ENCODE measurements at places on chromosomes 12 and 14.

GRCh38 chr12:121812921-121813896, 9.4 kb downstream of the SETD1B start:
- DNase-seq, result no peak

DNA sequence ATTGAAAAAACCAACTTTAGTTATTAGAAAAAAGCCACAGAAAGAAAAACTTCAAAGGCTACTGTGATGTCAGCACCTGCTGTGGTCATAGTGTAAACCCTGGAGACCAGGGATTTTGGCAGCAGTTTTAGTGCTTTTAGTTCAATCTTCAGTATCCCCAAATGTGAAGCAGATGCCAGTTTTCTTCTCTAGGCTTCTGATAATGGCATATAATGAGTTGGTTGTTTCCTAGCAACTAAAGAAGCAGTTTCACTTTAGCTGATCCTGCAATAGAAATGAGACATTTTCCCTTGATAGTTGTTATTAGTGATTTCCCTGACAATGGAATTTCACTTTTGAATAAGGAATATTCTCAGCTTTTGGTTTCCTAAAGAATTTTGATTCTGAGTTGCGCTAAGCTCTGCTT, 131.2 kb downstream of the NUBPL start:
- no peak for DNase-seq

DNA sequence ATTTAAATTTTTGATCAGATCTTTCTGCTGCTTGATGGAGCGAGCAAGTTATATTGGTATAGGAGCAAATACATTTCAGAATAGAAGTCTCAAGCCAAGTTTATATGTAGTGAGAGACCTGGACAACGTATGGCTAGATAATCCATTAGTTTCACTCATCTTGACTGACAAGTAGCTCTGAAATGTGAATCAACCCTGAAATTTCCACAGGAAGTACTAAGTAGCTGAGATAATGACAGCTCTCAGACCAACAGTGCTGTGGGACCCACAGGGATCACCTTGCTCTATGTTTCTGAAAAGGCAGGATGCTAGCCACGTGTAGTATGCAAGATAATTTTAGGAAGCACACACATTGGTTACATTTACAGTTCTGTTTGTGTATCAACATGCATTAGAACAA, 258.6 kb upstream of the FOXN3 start:
- DNase-seq, result no peak

DNA sequence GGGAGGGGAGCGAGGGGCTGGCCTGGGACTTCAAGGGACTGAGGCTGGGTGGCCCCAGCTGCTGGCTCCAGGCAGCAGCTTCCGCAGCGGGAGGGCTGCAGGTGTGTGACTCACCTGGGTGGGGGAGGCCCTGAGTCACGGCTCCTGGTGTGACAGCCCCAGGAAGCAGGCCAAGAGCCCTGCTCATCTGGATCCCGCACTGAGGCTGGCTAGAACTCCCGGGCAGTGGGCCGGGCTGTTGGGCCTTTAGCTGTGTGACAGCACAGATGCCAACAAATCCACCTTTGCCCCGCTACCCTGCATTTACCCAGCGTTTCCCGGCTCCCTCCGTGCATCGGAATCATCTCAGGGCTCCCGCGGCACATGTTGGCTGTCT, 180.0 kb upstream of the PRMT8 start:
- DNase-seq, result no peak

DNA sequence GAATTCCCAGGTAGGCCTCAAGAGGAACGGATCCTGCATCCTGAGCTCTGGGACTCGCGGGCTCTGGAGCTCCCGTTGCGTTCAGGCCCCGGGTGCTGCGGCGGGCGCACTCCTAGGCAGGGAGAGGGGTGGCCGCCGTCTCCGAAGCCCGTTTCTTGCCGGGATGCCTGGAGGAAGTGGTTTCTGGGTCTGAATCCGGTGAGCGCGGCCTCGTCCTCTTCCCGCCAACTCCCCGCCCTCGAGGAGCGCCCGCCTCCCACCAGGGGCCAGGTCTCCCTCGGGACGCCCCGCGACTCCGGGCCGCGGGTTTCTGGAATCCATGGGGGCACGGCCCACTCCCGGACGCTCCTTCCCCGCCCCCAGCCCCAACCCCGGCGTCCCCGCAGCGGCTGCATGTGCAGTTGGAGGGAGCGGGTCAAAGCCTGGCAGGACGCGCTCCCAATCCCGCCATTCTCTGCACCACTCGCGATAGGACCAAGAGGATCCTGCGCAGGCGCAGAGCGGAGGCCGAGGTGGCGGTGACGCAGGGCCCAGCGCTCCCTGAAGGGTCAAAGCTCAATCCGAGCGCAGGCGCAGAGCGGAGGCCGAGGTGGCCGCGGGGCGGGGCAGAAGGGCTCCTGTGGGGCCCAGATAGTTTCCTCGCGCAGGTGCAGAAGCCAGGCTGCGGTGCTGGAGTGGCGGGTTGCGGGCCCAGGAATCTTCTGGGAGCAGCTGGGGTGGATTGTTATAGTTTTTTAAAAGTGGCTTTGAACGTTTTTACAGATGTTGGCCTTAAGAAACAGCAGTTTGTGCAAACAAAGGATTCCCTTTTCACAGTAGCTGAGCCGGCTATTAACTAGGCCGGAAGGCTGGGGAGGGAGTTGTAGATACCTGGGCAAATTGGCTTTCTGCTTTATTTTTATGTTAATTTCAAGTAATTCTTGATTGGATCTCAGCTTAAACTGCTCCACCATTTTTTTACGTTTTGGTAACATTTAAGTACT, 796.4 kb downstream of the AACS start:
- no peak for DNase-seq

GRCh38 chr14:20988717-20989470, 886 bp upstream of the METTL17 start:
- no peak for DNase-seq

GRCh38 chr14:61561104-61561503, 134.2 kb upstream of the HIF1A start:
- no peak for DNase-seq

GRCh38 chr12:124498275-124499189, 68.9 kb downstream of the NCOR2 start:
- DNase-seq, result no peak

DNA sequence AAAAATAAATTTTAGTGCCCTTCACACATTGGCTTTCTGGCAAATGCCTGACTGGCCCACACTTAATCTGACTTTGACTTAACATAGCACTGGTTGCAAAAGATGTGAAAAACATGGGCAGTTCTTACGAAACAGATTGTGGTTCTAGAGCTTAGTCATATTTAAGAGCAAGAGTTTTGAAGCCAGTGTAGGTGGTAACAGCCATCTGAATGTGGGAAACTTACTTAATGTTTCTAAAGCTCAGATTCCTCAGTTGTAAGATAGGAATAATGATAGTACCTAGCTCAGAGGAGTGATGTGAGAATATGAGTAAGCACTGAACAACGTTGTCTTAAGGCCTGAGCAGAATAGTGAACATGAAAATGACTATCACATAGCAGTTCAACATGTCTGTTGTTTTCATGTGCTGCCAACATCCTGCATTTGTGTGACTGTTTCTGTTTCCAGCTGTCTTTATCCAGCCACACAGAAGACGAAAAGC, 262.7 kb downstream of the SYT1 start:
- no peak for DNase-seq

GRCh38 chr14:20904393-20905029, 13.3 kb downstream of the RNASE3 start:
- no peak for DNase-seq

DNA sequence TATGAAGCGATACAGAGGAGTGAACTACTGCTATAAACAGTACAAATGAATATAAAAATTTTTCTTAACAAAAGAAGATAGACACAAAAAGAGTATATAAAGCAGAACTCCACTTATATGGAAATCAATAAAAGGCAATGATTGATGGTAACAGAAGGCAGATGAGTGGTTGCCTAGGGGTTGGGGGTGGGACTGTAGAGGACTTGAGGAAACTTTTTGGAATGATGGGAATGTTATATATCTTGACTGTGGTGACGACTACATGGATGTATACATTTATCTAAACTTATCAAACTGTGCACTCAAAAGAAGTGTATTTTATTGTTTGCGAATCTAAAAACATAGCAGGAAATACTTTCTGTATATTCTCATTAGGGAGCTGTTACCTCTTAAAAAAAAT, 89.1 kb downstream of the PTCSC3 start:
- no peak for DNase-seq

- DNase-seq, result no peak
Observed at GRCh38 chr12:5691943-5692342, 253.1 kb downstream of the ANO2 start.

GRCh38 chr12:67344979-67345710, 76.0 kb downstream of the CAND1 start:
- no peak for DNase-seq

DNA sequence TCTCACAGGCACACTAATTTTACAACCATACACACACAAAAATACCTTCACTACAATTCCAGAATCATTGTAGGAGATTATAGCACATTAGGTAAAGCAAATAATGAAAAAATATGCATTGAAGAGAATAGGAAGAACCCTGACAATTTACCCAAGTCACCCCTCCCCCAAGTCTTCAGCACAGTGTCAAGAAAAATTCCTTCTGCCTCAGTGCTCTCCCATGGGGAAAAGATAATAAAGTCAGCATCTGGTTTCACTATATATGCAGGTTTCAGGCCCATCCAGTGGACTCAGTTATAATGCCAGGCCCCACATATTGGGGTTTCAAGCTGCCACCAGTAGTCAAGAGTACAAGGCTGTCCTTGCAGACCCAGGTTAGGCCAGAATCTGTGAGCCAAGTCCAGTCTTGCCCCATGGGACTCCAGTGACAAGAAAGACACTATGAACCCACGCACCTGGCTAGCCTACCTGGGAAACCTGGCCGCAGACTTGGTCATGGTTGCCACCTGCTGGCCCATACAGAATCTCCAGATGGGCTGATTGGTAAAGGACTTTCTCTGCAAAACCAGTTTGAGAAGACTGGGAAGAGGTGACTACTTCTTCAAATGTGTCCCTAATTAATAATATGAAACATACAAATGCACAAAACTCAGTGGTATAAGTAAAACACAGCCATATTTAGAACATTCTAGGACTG, 398.6 kb upstream of the FLRT2 start:
- DNase-seq, result no peak
